ENCODE measurements at places on chromosomes 2 and 18. TPM values are rescaled to one million over a fixed set of nuclear protein-coding genes. Genes with fewer than 3 reads are reported as not detected.

Gene ASB18
- total RNA-seq = not detected

Gene PDIA6
- 47.9 TPM for total RNA-seq

Gene UGT1A8
- total RNA-seq = not detected

Gene CSRNP3
- total RNA-seq = not detected

Gene TUBA3E
- total RNA-seq = not detected

Gene NGEF
- total RNA-seq = not detected

Gene TMX3
- total RNA-seq = 72.4 TPM

Gene HOXD4
- total RNA-seq = not detected

Data from B cell (primary cell).